ENCODE measurements at places on chromosomes 16 and 17. TPM values are rescaled to one million over a fixed set of nuclear protein-coding genes. Genes with fewer than 3 reads are reported as not detected.

Gene SPHK1
- total RNA-seq = 32.8 TPM

DNA sequence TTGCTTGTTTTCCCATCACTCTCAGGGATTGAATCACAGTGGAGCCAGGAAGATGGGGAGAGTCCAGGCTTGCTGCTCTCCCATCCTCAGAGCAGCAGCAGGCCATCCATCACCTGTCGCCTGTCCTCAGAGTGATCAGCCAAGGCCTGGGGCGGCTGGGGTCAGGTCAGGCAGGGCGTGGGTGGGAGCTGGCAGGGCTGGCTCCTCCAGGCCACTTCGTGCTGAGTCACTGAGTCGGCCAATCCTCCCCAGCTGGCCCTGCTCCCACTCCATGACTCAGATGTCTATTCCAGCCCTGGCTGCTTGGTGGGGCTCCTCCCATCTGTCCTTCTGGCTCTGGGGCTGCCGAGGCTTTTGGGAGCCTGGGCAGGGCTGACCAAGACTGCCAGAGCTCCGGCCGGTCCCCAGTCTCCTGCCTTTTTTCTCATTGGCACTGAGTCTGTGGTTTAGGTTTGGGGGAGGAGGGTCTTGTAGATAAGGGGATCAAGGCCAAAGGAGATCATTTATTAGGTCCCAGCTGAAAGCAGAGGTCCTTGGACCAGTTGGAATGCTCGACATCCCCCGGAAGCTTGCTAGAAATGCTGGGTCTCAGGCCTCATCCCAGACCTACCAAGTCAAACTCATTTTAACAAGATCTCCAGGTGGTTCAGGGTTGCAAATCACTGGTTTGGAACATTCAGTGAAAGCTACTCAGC is 72.7 kb downstream of the ABCC1 start:
- peak; percentile 97 for DNase-seq

Gene CMTM4
- 16.4 TPM for total RNA-seq

GRCh38 chr17:19331134-19331533 is 31.4 kb downstream of the B9D1 start:
- peak; percentile 80 for DNase-seq

DNA sequence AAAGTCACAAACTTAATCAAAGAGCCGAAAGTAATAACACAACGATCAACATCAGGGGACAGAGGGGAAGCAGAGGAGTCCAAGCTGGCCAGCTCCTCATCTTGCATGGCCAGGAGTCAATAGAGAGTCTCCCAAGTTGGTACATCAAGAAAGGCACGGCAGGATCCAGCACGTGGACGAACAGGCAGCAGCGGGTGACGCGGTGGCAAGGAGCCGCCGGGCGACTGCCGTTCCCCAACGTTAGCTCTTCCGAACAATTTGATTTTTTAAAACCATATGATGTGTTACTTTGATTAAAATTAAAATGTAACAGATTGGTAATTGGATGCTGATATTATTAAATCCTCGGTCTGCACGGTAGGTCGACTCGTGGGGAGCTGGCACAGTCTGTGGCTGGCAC is 81.8 kb upstream of the DOC2B start:
- DNase-seq = no peak

GRCh38 chr16:9526791-9527190 is 435.3 kb downstream of the HAPSTR1 start:
- DNase-seq = no peak

DNA sequence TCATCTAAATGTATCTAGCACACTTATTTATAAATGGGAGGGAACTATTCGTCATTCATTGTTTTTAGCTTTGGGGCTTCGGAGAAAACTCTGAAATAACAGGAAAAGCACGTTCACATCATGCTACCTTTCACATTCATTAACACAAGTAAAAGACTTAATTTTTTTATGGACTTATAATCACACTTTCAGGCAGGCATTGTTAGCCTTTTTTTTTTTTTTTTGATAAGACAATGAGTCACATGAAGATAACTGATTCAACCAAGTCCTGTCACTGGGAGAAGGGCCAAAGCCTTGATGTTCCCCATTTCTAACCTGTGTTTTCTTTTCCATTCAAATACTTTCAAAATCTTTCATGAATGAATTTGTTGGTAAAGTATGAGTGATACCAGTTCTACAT is 631.3 kb upstream of the CA10 start:
- DNase-seq = no peak

Gene CCDC154
- total RNA-seq = 0.06 TPM

DNA sequence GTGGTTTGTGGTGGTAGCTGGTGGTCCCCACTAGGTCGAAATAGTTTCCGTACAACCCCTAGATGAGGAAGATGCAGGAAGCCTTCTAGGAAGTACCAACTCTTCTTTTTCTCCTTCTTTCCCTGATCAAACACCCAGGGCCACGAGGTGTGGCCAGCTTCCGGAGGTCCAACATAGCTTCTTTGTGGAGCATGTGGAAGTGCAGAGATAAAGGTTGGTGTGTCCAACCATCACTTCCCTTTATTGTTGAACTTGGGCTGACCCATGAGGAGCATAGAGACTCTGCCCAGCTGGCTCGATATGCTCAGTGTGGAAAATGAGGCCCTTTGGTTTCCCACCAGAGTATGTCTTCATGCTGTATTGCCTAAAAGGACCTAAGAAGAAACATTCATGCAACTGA is 6.3 kb upstream of the RGS9 start:
- DNase-seq = no peak

- peak; percentile 97 for DNase-seq
Observed at GRCh38 chr16:2231016-2231931, 5.0 kb upstream of the DNASE1L2 start.

- peak; percentile 3 for DNase-seq
Observed at GRCh38 chr17:58161566-58161965, 5.2 kb upstream of the OR4D2 start.

DNA sequence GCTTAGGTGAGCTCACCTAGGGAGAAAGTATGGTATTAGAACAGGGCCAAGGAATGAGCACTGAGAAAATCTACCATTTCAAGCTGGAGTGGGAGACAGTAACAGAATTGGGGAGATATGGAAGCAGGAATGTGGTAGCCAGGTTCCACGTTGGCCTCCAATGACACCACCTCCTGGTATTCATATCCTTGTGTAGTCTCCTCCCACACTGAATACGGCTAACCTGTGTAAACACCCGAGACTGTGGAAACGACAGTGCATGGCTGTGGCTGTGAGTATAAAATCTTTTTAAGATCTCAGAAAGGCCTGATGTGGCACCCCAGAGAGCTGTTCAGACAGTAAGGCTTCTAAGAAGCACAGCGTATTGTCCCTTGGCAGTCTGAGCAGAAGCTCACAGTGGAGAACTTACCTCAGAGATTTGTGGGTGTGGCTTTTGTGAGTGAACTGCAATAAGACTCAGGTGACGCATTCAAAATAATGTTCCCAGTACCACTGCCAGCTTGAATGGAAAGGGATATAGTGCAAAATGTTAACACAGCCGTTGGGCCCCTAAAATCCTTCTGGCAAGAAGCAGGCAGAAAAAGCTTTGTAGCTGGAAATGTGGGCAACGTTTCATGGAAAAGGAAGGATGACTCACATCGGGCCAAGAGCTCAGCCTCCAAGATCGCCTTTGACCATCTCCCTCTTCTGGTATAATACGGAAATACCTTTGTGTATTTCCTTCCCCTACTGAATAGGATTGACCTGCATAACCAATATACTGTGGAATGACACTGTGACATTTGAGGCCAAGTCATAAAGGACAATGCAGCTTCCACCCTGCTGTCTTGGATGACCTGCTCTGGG is 14.4 kb downstream of the SDR42E1 start:
- peak; percentile 78 for DNase-seq

DNA sequence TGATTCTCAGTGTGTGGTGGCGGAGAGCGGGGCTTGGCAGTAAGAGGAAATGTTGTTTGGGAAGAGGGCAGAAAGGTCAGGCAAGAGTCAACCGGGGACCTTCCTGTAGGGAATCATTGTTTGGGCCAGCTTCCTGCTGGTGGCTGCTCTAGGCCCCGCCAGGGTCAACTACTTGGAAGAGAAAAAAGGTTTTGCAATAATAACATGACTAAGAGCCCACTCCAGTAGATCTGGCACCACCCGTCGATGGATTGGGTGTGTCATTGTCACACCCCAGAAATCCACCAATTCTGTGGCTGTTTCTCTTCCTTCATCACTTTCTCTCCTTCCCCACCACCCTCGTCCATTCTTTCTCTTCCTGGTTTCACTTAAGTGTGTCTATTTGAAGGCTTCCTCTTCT is 4.2 kb upstream of the KRT24 start:
- DNase-seq = no peak

Gene B4GALNT2
- total RNA-seq = not detected

Gene ANKRD40CL
- not detected for total RNA-seq

GRCh38 chr17:57758654-57759053 is 13.6 kb upstream of the CCDC182 start:
- DNase-seq = no peak

Gene BAIAP3
- 0.51 TPM for total RNA-seq

DNA sequence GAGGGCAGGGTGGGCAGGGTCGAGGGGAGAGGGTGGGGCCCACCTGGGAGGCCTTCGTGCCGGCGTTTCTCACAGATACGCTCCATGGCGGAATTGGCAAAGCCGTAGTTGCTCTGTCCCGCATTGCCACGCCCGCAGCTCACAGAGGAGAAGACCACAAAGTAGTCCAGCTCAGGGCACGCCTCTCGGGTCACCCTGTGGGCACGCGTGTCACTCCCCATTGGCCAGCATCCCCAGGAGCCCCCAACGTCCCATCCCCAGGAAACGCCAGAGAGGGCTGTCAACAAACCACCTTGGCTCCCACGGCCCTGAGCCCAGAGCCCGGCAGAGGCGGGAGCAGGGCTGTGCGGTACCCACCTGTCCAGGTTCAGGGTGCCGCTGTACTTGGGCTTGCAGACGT is 16.1 kb downstream of the FASN start:
- DNase-seq = no peak

Gene GP1BA
- not detected for total RNA-seq

- peak; percentile 33 for DNase-seq
Observed at GRCh38 chr17:58666858-58667267, 25.0 kb downstream of the TEX14 start.

GRCh38 chr17:14302091-14302430 is 1.2 kb downstream of the HS3ST3B1 start:
- peak; percentile 59 for DNase-seq

Gene LRRC37A
- 0.64 TPM for total RNA-seq

Gene PRRT2
- total RNA-seq = 1.1 TPM

DNA sequence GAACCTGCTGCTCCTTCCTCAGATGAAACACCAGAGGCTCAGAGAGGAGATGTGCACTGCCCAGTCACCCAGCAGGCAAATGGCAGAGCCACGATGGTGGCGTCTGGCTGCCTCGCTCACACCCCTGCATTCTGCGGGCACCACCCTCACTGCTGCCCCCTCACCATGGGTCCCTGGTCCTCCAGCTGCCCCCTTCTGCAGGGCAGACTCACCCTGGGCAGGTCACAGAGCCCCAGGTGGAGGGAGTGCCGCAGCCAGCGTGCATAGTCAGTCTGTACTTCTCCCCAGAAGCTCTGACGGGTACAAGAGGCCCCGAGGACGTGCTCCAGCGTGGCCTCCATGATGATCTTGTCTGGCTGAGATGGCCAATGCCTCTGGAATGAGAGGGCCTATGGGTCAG is 52.9 kb downstream of the RMI2 start:
- DNase-seq = no peak

Gene WNT9B
- not detected for total RNA-seq

DNA sequence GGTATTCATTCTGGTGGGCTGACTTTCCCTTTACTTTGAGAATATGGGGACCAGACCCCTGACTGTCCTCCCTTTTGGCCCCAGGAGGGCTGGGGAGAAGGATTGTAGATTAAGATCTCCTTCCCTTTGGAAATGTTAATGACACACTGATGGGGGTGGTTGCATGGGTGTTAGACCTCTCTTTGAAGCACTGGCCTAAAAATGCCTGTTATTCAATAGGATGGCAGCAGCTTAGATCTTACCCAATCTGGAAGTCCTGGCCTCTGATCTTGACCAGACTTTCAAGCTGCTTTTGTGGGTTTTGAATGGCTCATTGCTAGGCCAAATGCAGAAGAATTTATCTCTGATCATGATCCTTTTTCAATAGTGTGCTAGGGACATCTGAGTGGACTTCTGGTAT is 25.7 kb downstream of the MAP3K3 start:
- DNase-seq = no peak

GRCh38 chr16:86039606-86040005 is 140.6 kb downstream of the IRF8 start:
- DNase-seq = no peak
